ENCODE measurements at places on chromosomes 2 and 18. TPM values are rescaled to one million over a fixed set of nuclear protein-coding genes. Genes with fewer than 3 reads are reported as not detected.

Gene PROKR1
- total RNA-seq: under 0.01 TPM

Gene HOXD13
- not detected for total RNA-seq

GRCh38 chr2:107775791-107776190, 50.9 kb upstream of the RGPD4 start:
- peak; percentile 20 for DNase-seq

Gene ALPG
- total RNA-seq: not detected

GRCh38 chr18:21735452-21736015, 5.1 kb upstream of the MIB1 start:
- no peak for DNase-seq

- DNase-seq: peak; percentile 74
Observed at GRCh38 chr2:9655441-9656269, 24.9 kb upstream of the YWHAQ start.

GRCh38 chr2:230925443-230925878, 419 bp upstream of the GPR55 start:
- no peak for DNase-seq

- DNase-seq: peak; percentile 45
Observed at GRCh38 chr2:128379021-128380015, 60.6 kb upstream of the HS6ST1 start.

- no peak for DNase-seq
Observed at GRCh38 chr18:32389858-32390257, 80.8 kb downstream of the GAREM1 start.

DNA sequence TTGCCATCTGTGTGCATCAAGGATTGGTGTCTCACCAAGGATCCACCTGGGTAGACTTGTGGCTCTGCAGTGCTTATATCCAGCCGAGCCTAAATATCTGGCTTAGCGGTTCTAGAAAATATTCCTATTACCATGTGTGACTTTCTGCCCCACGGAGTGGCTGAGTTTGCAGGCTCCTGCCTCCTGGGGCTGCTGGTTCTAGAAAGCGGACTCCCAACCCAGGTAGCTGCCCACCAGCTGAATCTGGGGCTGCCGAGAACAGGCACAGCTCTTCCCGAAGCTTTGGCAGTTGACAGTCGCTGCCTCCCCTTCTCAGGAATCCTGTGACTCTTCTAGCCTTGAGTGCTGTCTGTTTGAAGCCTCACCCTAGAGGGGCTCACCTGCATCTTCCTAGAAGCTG, 104.6 kb downstream of the TPGS2 start:
- no peak for DNase-seq

Gene GLI2
- under 0.01 TPM for total RNA-seq

DNA sequence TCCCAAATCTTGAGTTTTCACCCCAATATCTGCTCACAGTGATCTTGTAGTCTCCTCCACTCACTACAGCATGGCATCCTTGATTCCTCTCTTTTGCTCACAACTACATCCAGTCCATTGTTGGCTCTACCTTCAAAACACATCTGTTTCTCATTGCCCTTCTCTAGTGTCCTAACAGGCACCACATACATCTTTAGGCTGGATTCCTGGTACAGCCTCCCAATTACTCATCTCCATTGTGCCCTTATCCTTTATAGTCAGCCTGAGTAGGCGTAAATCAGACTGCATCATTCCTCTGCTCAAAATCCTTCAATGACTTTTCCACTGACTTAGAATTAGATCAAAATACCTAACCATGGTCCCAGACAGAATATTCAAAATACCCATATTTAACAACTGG, 10.7 kb upstream of the TAF1B start:
- DNase-seq: no peak

DNA sequence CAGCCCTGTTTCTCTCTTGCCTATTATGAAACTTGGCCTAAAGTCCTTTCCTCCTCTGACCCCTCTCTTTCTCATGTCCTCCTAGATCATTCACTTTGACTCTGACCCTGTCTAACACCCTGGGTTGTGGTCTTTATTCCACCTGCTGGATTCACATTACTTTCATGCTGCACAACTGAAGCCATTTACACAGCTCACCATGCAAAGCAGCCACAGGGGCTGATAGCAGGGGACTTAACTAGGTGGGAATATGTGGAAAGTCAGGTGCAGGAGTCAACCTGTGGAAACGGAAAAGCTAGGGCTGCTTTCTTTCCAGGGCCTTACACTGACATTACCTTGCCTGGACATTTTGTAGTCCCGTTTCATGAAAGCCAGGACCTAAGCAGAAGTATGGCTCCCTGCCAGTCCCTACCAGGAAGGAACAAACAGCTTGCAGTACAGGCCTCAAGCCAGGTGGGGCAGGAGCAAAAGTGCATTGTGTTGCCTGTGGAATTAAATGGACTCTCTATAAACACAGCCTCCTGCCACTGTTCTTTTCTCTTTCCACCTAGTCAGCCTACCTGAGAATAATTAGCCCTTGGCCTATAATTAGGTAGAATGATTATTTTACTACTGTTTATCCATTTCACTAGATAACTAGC, 11.8 kb downstream of the MAPRE3 start:
- peak; percentile 81 for DNase-seq

DNA sequence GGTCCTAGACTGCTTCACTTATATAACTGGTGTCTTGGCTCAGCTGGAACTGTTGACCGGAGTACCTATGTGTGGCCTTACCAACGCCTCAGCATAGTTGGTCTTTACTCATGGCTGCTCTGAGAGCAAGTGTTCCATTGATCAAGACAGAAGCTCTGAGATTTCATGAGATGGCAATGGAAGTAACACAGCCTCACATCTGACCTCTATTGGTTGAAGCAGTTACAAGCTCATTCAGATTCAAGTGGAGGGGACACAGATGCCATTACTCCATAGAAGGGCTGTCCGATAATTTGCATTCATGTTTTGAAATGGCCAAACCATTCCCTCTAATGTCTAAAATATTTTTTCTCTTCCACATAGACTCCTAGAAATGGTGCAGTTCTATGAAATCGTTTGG, 46.4 kb upstream of the STK39 start:
- no peak for DNase-seq

DNA sequence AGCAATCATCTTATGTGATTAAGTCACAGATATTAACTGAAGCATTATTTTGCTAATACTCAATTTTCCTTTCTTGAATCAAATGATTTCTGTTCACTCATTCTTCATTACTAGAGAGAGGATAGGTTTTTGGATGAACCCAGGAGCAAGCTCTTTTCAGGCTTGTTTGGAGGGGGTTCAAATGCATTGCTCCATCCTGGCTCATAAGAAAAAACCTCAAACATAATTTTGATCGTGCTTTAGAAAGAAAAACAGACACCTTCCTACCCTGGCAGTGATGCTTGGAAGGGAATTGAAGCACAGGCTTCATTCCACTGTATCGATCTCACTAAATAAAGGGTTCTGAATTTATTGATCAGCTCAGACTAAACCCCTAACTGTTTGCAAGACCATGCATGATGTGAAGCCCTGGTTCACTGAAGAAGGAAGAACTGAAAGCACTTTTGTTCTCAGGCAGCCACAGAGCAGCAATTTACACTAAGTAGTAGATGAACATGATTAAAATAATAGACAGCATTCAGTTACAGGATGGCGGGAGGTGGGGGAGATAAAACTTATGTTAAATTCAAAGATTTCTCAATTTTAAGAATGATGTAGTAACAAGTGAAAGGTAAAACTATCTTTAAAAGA, 53.4 kb downstream of the CDH2 start:
- no peak for DNase-seq

Gene CCDC141
- 1.5 TPM for total RNA-seq

GRCh38 chr2:38778687-38779082, 675 bp downstream of the GEMIN6 start:
- no peak for DNase-seq

Gene SERPINB13
- not detected for total RNA-seq

DNA sequence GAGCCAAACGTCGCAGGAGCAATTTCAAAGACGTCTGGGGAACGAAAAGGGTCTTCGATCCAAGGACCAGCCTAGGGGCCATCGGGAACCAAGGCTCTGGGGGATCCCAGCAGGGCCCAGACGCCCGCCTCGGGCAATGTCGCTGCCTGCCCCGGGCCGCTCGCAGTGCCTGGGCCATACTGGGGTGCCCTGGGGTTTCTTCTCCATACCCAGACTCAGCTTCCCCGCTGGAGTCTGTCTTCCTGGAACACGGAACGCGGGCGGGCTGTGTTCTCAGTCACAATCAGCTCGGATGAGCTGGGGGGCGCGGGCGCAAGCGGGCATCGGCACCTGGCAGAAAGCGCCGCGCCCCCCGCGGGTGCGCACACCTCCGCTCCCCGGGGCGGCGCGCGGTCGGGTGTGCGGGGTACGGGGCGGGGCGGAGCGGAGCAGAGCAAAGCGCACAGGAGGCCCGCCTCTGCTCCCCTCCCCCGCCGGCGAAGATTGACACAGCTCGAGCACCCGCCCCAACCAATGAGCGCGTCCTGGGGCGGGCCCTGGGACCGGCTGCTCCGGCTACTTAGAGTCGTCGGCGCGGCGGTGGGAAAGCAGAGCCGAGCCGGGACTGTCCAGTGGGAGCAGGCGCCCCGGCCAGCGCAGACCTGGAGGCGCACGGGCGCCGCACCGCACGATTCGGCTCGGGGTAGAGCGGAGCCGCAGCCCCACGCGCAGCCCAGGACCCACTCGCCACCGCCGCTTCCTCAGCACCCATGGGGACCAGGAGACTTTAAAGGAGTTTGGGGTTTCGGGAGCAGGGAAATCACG, at the start of gene LRATD1:
LRATD1 (plus strand) TSS at position 585 of the 804 bp plus-strand sequence. CDS start 1,263 bp downstream, outside the sequence.
- DNase-seq: peak; percentile 22

GRCh38 chr18:26386002-26386401, 159.8 kb downstream of the TAF4B start:
- peak; percentile 84 for DNase-seq

DNA sequence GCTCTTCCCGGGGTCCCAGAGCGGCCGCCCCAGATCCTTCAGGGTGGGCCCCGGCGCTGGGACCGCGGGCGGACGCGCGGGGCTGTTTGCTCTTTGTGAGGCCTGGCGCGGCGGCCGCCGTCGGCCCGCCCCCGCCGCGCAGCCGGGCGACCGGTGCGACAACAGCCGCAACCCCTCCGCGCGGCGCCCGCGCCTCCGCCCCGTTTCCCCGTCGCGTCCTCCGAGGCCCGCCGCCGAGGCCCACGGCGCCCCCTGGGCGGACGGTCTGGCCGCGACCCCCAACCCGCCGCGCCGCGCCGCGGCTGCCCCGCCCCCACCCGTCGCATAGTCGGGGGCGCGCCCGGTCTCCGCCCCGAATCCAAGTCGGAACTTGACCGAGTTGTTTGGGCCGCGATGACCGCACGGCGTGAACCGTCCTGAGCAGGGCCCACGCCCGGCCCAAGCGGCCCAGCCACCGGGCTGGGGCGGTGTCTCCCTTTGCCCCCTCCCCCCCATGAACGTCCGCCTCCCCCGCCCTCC, 448 bp downstream of the YPEL5 start:
- no peak for DNase-seq

Measured in dermis microvascular lymphatic vessel endothelial cell (primary cell).